ENCODE measurements at places on chromosomes 6 and 20.

DNA sequence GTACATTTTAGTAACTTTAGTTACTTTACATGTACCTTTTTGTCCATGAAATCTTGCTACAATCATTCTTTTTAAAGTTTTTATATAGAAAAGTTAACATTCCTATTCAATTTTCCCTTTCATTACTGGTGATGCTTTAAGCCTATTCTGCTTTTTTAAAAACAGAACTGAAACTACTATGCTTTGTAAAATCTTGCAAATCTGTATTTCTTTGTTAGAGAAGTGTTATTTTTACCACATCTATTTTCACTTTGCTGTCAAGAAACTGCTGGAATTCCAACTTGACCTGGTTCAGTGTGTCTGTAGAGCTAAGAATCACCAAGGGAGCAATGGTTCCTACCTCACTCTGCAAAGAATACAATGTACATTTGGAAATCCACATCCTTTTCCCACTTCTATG is 21.8 kb upstream of the SAMD5 start:
- H3K27ac ChIP-seq = no peak overlapping the region
- H3K36me3 ChIP-seq = no peaks in the 10 kb centered on the region
- no peak overlapping the region for H3K4me3 ChIP-seq
- no peak for DNase-seq
- no peaks in the 10 kb centered on the region for H3K27me3 ChIP-seq
- no peaks in the 10 kb centered on the region for H3K4me1 ChIP-seq

- no peaks in the 10 kb centered on the region for H3K4me1 ChIP-seq
- no peaks in the 10 kb centered on the region for H3K27me3 ChIP-seq
- no peak overlapping the region for H3K4me3 ChIP-seq
- no peak for DNase-seq
- H3K36me3 ChIP-seq = no peaks in the 10 kb centered on the region
Observed at GRCh38 chr6:124132256-124132655, 328.6 kb downstream of the NKAIN2 start.

GRCh38 chr6:21151119-21151518 is 442.4 kb upstream of the SOX4 start:
- H3K4me3 ChIP-seq = no peak overlapping the region
- DNase-seq = no peak
- no peaks in the 10 kb centered on the region for H3K27me3 ChIP-seq
- H3K36me3 ChIP-seq = no peaks in the 10 kb centered on the region
- no peak overlapping the region for H3K27ac ChIP-seq

- no peak for DNase-seq
- peaks cover 4% of the 10 kb centered on the region for H3K36me3 ChIP-seq
- peak overlapping the region; percentile 72 for H3K4me3 ChIP-seq
- no peaks in the 10 kb centered on the region for H3K27me3 ChIP-seq
Observed at GRCh38 chr20:44961011-44961869, 1.0 kb upstream of the TOMM34 start.

GRCh38 chr20:45974896-45975565 is 3.0 kb upstream of the ZNF335 start:
- no peaks in the 10 kb centered on the region for H3K27me3 ChIP-seq
- no peak overlapping the region for H3K4me3 ChIP-seq
- no peaks in the 10 kb centered on the region for H3K36me3 ChIP-seq
- peaks cover 16% of the 10 kb centered on the region for H3K4me1 ChIP-seq
- H3K27ac ChIP-seq = no peak overlapping the region
- no peak for DNase-seq

DNA sequence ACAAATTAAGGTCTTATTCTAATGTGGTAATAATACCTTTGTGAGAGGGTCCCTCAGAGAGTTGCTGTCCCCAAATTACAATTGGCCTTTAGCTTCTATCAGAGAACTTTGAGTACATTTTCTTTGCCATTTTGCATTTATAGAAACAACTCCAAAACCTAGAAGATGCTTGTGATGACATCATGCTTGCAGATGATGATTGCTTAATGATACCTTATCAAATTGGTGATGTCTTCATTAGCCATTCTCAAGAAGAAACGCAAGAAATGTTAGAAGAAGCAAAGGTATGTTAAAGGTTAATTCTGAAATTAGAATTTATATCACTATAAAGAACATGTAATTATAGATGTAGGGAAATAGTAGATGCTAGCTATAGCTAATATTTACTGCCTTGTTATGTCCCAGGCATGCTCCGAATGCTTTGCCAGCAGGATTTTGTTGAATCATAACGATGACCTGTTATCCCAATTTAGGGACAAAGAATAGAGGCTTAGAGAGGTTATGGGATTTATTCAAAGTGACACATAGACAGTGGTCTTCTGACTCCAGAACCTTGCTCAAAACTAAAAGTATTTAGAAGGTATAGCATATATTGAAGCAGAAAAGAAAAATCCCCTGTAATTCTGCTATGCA is 7.4 kb downstream of the PFDN4 start:
- no peak overlapping the region for H3K4me3 ChIP-seq
- H3K27ac ChIP-seq = no peak overlapping the region
- peaks cover 5% of the 10 kb centered on the region for H3K4me1 ChIP-seq
- no peaks in the 10 kb centered on the region for H3K27me3 ChIP-seq
- peaks cover 10% of the 10 kb centered on the region for H3K36me3 ChIP-seq

DNA sequence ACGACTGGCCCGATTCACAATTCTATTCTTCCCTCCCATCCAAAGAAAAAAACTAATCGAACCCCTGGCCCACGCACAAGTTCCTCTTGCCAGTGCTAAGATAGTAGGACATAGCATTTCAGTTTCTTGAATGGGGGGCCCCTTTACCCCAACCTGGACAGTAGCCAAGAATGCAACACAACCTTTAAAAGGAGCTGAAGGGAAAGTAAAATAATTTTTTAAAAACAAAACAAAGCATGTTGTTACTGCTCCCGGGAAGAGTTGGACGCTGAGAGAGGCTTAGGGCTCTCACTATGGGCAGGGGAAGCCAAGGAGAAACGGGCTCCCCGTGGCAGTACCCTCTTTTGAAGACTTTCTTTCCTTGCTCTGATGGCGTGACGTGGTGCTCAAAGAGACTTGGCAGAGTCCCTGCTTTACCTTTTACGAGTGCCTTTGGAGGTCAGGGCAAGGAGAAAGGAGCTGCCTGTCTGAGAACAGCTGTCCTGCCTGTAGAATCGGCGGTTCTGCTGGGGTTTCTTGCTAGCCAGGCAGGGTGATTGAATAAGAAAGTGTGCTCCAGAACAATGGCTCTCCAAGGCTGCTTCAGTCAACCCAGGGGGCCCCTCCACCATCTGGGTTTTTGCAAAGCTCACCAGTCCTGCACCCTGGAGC is 5.8 kb downstream of the TFAP2C start:
- no peak overlapping the region for H3K27ac ChIP-seq
- no peaks in the 10 kb centered on the region for H3K4me1 ChIP-seq
- no peaks in the 10 kb centered on the region for H3K36me3 ChIP-seq

- H3K4me1 ChIP-seq = no peaks in the 10 kb centered on the region
- no peak for DNase-seq
- no peaks in the 10 kb centered on the region for H3K27me3 ChIP-seq
- H3K36me3 ChIP-seq = no peaks in the 10 kb centered on the region
- no peak overlapping the region for H3K4me3 ChIP-seq
Observed at GRCh38 chr20:61516346-61517208, 264.5 kb downstream of the CDH4 start.

DNA sequence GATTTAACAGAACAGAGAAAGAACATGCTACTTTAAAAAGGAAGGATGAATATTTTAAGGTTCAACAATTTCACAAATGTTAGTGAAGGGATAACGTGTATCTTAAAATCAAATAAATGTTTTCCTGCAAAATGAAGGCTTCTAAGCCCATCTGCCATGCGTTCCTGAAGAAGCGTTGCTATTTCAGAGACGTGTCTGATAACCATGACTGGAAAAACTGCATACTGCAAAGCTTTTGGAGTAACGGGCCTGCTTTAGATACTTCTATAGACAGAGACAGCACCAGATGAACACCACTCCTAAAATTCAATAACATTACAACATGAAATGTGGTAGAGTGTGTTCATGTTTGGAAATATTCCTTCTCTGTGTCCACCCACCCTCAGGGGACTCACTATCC is 126.0 kb downstream of the WDR27 start:
- no peak overlapping the region for H3K27ac ChIP-seq
- H3K4me1 ChIP-seq = no peaks in the 10 kb centered on the region
- DNase-seq = no peak
- no peaks in the 10 kb centered on the region for H3K27me3 ChIP-seq
- H3K36me3 ChIP-seq = no peaks in the 10 kb centered on the region

DNA sequence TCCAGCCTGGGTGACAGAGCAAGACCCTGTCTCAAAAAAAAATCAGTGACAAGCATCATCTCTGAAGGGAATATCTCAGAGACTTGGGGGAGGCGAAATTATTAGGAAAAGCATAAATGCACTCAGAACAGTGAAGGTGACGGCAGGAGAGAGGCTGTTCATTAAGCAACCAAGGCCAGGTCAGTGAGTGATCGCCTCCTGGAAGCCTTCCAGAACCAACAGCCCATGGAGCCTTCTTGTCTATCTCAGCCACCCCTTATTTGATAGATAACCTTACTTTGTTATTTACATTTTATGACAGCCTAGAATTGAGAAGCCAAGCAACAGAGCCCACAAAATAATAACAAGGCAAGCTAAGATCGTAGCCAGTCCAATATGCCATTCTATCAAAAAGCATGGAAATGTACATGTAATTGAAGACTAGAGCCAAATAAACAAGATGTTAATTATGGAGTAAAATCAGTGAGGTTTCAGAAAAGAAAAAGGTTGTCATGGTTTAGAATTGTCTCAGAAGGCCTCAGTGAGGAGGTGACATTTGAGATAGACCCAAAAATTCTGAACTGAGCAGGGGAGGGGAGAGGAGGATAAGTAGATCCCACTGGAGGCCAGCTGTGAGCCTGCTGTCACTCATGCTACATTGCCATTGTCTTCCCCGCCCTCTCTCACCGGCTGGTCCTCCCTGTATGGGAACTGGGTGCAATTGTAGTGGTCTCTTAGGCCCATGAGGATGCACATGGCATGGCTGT is 17.8 kb downstream of the BNIP5 start:
- H3K36me3 ChIP-seq = no peaks in the 10 kb centered on the region
- no peaks in the 10 kb centered on the region for H3K4me1 ChIP-seq
- no peak overlapping the region for H3K4me3 ChIP-seq
- no peak for DNase-seq
- no peaks in the 10 kb centered on the region for H3K27me3 ChIP-seq

All from CD8-positive, alpha-beta memory T cell (primary cell).